ENCODE measurements at places on chromosomes 1 and 21.

- peak; percentile 54 for DNase-seq
Measured at GRCh38 chr1:217133958-217134856, 411.0 kb upstream of the ESRRG start.

- no peak for DNase-seq
Measured at GRCh38 chr1:205493241-205494085, 11.0 kb upstream of the CDK18 start.

DNA sequence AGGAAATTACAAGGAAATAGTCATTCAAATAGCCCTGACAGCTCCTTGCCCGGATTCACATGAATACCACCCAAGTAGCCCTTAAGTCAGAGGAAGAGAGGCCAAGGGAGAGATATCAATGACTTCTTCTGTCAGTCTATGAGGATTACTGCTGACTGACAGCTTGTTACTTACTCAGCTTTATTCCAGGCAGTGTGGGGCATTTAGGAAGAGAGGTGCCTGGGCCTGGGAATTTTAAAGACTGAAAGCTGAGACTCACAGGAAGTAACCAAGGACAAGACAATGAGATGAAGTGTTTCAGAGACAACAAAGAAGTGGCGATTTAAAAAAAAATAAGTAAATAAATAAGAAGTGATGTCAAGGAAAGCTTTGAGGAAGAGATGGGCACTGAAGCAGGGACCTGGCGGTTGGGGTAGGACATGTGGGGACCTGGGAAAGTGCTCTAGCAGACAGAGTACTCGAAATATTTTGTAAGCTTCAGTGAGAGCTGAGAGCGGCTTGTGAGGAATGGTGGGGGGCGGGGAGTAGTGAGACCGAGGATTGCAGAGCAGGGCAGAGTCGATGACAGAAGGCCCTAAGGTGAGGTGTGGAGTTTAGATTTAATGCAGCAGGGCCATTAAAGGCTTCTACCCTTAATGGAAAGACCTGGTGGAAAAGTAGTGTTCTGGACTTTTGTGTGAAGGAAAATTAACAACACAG is 58.9 kb downstream of the ST3GAL3 start:
- DNase-seq = peak; percentile 67

DNA sequence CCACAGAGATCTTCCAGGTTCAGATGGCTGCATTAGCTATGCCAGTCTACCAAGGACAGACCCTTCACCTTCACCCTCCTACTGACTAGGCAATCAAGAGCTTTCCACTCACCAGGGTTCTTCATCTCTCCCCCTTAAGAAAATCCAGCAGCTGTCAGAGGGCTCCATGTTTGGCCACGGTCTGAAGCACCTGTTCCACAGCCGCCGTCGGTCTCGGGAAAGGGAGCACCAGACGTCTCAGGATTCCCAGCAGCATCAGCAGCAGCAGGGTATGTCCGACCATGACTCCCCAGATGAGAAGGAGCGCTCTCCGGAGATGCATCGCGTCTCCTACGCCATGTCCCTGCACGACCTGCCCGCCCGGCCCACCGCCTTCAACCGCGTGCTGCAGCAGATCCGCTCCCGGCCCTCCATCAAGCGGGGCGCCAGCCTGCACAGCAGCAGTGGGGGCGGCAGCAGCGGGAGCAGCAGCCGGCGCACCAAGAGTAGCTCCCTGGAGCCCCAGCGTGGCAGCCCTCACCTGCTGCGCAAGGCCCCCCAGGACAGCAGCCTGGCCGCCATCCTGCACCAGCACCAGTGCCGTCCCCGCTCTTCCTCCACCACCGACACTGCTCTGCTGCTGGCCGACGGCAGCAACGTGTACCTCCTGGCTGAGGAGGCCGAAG is 13.8 kb downstream of the TMCC2 start:
- no peak for DNase-seq

DNA sequence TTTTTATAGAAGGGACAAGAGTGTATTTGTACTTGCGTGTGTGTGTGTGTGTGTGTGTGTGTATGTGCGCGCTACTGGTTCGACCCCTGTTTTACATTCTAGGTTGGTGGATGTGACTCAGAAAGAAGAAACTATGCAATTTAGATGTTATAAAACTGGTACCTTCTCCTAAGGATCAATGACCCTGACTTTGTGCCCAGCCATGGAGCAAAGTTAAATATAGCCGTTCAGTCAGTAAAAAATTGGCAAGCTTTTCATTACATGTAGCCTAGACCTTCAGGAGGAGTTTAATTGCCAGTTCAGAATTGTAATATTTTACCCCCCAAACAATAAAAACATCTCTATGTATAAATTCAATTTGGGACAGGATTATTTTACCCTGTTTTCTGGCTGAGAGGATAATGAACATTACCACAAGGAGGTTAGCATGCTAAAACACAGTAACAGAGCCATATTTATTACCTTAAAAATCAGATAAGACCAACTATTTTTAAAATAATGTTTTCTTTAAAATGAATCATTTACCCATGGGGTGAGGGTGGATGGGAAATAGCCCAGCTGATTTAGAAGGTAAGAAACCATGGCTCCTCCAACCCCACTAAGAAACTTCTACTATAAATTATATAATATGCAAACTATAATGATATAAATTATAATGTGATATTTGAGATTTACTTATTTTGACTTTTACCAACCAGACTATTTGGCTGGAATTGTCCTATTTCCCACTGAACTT is 33.5 kb upstream of the MTR start:
- DNase-seq = no peak

DNA sequence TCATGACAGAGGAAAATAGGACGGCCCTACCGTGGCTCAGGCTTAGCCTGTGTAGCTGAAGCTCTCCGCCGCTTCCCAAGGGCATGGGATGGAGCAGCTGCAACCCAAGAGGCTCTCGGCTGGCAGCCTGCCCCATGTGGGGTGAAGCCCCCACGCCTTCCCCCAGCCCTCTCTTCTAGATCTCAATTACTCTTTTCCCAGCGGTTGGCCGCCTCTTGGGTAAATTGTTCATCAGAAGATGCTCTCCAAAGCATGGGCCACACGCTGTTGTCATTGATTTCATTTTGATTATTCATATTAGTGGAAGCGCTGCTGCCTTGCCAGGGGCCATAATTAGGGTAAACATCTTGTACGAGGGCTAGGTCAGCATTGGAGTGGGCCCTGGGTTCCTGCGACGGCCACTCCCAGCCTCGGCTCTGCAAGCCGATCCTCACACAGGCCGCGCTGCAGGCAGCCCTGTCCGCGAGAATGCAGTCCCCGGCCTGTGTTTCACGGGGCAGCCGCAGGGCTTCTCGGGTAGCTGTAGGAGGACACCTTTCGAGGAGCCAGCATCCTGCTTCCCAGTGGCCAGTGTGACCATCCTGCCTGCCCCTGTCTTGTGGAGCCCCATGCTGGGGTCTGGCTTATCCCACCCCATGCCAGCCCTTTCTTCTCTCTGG is 114.4 kb upstream of the VAMP3 start:
- no peak for DNase-seq

DNA sequence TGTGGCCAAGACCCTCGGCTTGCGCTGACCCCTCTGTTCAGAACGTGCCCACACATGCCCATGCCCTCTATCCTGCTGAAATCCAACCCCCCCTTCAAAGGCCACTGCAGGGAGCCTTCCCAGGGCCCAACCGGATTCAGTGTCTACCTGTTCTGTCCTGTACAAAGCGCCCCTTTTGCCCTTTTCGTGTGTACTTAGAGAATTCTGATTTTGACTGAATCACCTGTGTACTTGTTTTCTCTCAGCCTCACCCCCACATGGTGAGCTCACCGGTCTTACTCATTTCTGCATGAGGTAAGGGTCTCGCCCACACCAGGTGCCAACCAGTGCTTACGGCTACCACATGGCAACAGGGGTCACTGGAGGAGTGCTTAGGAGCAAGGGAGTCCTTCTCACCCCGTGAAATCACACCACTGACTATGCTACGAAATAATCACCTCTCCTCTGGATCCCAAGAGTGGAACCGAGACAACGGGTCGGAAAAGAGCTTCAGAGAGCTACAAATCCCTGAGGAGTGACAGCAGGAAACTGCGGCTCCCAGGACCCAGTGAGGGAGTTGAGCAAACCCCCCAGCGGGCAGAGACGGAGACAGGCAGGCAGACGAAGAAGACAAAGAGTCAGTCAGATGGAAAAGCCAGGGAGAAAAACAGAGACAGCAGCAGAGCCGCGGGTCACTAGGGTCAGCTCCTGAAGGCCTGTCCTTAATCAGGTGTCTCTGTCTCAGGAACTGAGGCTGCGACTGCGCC is 2.1 kb upstream of the S100A2 start:
- DNase-seq = no peak

DNA sequence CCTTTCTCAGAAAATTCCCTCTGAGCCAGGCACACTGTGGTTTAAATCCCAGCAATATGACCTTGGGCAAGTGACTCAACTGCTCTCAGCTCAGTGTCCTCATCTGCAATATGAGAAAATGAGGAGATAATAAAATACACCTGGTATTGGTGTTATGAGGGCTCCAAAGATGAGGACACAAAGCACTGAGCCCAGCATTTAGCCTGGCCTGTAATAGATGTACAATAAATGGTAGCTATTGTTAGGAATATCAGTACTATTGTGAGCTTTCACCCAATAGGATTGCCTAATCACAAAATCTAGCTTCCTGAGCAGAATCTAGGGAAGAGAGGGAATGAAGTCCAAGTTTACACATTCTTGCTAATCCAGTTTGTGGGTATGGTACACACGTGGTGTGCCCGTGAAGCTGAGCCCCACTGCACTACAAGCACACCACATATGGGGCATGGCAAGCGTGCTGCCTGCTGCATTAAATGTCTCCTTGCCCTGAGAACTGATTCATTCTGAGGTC is 24.3 kb upstream of the SLC30A1 start:
- DNase-seq = no peak

GRCh38 chr1:36693603-36694002 is 210.9 kb upstream of the CSF3R start:
- DNase-seq = no peak

DNA sequence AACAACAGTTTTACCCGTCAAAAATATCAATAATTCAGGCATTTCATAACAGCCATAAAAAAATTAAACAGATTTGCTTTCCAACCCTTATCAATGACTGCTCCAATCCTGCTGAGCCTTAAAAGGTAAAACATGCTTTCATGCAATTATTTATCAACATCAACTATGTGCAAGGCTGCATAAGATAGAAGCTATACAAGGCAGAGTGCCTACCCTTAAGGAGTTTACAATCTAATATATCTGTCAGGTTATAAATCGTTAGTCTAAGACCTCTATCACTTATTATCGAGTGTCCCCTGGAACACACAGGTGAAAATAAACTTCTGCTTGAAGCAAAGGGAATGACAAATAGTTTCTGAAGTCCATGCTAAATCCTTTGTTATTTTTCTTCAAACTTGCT is 1.8 kb downstream of the ERRFI1 start:
- no peak for DNase-seq

GRCh38 chr1:156407344-156407743 is 38.3 kb downstream of the RHBG start:
- no peak for DNase-seq

GRCh38 chr1:41330588-41331545 is 30.4 kb upstream of the FOXO6 start:
- DNase-seq = no peak

GRCh38 chr1:150985179-150985825 is 3.2 kb downstream of the ANXA9 start:
- DNase-seq = no peak

- no peak for DNase-seq
Measured at GRCh38 chr1:64848803-64849202, 103.9 kb downstream of the RAVER2 start.

GRCh38 chr1:116408803-116409720 is 36.0 kb downstream of the ATP1A1 start:
- DNase-seq = no peak

GRCh38 chr1:93468662-93469061 is 20.7 kb downstream of the FNBP1L start:
- DNase-seq = no peak

DNA sequence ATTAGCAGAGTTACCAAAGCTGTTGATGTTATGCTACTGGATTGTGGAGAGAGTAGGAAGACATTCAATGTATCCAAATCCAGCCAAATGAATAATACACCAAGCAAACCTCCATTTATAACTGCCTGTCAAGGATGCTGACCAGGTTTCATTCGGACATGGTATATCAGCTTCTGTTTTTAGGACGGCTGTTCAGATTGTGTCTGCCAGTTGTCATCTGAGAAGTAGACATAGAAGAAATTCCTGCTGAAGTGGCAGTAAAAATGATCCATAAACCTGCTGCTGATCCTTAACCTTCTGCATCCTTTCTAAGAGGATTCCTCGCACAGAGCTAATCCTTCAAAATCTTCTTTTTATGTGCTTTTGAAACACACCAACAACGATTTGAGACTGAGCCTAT is 663.6 kb upstream of the PLXNA2 start:
- no peak for DNase-seq

GRCh38 chr1:199688133-199688676 is 339.3 kb upstream of the NR5A2 start:
- no peak for DNase-seq

- DNase-seq = no peak
Measured at GRCh38 chr1:151680826-151681225, 35.8 kb downstream of the CELF3 start.

DNA sequence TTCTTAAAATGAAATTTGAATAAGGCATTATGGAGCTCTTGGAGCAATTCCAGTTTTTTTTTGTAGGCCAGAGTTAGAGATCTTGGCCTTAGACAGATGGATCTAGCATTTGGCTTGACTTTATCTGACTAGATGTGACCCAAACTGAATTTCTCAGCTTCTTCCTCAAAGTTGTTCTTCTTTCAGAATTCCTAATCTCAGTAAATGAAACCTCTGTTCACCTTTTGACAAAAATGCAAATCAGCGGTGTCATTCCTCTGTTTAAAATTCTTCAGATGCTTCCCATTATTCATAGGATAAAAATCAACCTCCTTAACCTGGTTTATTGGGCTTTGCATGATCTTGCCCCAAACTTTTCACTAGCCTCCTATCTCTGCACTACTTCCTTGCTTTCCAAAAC is 177.6 kb downstream of the RASAL2 start:
- no peak for DNase-seq

- DNase-seq = no peak
Measured at GRCh38 chr1:182095946-182096345, 34.4 kb upstream of the ZNF648 start.

- no peak for DNase-seq
Measured at GRCh38 chr1:110572751-110573150, 33.4 kb downstream of the KCNA2 start.

GRCh38 chr21:46285761-46286647 is at the start of gene YBEY:
Gene YBEY, plus strand, starts transcription at chr21:46286342. Its CDS starts 572 bp downstream, at chr21:46286914.
- DNase-seq = peak; percentile 84

- DNase-seq = no peak
Measured at GRCh38 chr1:228146417-228147150, 3.1 kb upstream of the GJC2 start.

GRCh38 chr1:198611219-198611618 is 27.6 kb upstream of the PTPRC start:
- no peak for DNase-seq

GRCh38 chr1:9289090-9289534 is 3.6 kb upstream of the SPSB1 start:
- DNase-seq = peak; percentile 82

All from NCI-H510A treated with DMSO at 0.1 percent for 48 hours (cell line).